ENCODE measurements at places on chromosomes 4 and X. TPM values are rescaled to one million over a fixed set of nuclear protein-coding genes. Genes with fewer than 3 reads are reported as not detected.

The KDR gene
- polyA plus RNA-seq = not detected

GRCh38 chr4:48340276-48340964, 909 bp upstream of the SLAIN2 start:
- peak; percentile 10 for DNase-seq

- DNase-seq = no peak
Observed at GRCh38 chrX:133897593-133898163, 87.7 kb downstream of the GPC3 start.

GRCh38 chrX:129932821-129933321, 26.9 kb downstream of the UTP14A start:
- peak; percentile 44 for DNase-seq

DNA sequence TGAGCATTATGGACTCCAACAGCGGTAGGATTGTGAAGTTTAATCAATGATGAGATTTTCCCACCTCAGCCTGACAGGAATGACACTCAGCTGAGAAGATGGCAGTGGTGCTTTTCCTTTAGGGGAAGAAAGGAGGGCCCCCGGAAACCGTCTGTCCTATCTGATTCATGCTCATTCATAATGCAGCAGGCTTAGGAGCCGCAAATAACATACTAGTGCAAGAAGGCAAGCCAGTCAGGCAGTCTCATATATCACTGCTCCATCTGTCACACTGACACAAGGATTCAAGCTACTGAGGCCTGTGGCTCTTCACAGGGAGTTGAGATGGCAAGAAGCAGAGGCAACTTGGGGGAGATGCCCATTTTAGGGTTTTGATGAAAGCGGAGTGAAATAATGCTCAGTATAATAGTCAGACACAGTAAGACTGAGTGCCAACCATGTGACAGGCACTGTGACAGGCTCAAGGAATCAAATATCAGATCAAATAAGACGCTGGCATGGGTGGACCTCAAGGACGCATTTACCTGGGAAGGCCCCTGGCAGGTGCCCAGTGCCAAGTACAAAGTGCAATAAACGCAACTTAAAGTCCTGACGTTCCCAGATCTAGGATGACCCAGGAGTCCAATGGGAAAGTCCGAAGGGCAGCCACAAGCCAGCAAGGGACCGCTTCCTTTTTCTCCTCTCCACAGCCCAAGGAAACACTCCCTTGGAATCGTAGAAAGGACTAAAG, 63.4 kb downstream of the FHDC1 start:
- no peak for DNase-seq

DNA sequence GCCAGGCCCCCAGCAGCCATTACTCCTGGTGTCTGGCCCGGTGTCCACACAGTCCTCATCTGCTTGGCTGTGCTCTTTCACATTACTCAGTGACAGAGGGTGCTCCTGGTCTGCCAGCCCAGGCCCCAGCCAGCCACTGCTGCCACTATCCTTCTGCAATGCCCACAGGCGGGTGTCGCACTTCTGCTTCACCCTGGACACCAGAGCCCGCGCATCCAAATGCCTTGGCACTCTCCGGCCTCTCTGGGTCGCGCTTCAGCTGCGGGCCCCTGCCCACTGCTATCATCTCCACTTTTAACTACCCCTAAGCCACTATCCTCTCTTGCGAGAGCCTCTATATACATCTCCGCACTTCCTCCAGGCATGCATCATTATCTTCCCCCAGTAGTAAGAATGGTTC, 76.4 kb upstream of the UCP1 start:
- DNase-seq = no peak

The CCDC158 gene
- polyA plus RNA-seq = not detected

- DNase-seq = peak; percentile 32
Observed at GRCh38 chrX:2628751-2629315, 62.3 kb upstream of the CD99 start.

- peak; percentile 13 for DNase-seq
Observed at GRCh38 chrX:153600032-153600373, 1.1 kb upstream of the CCNQ start.

The PPP1R2C gene
- not detected for polyA plus RNA-seq

- DNase-seq = no peak
Observed at GRCh38 chr4:116361790-116362189, 723.6 kb downstream of the TRAM1L1 start.

- DNase-seq = no peak
Observed at GRCh38 chr4:89379511-89380044, 72.0 kb upstream of the GPRIN3 start.

The CITED1 gene
- 0.30 TPM for polyA plus RNA-seq

The TRIM75 gene
- not detected for polyA plus RNA-seq

GRCh38 chrX:110442635-110443034, 84.0 kb downstream of the RTL9 start:
- peak; percentile 46 for DNase-seq

DNA sequence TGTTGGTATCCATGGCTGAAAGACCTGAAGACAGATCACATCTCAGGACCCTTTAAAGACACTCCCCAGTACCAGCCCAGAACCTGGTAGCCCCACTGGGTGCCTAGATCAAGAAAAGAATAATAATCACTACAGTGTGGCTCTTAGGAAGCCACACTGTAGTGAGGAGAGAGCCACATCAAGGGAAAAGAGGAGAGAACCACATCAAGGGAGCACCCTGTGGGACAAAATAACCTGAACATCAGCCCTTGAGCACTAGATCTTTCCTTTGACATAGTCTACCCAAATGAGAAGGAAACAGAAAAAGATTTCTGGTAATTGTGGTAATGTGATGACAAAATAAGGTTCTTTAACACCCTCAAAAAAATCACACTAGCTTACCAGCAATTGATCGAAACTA, 15.3 kb downstream of the RTL3 start:
- no peak for DNase-seq

GRCh38 chr4:56757821-56758411, 63.6 kb downstream of the SPINK2 start:
- peak; percentile 57 for DNase-seq

The ASB12 gene
- not detected for polyA plus RNA-seq

The SSX3 gene
- not detected for polyA plus RNA-seq

GRCh38 chr4:46839128-46839527, 69.9 kb downstream of the COX7B2 start:
- DNase-seq = no peak

The MAGEC3 gene
- polyA plus RNA-seq = not detected

The MORF4L2 gene
- polyA plus RNA-seq = 482 TPM

Measured in A549 (cell line).